ENCODE measurements at places on chromosomes 3 and 15.
A peak's percentile ranks its signal among the peaks of the same experiment; 100 is the strongest.

DNA sequence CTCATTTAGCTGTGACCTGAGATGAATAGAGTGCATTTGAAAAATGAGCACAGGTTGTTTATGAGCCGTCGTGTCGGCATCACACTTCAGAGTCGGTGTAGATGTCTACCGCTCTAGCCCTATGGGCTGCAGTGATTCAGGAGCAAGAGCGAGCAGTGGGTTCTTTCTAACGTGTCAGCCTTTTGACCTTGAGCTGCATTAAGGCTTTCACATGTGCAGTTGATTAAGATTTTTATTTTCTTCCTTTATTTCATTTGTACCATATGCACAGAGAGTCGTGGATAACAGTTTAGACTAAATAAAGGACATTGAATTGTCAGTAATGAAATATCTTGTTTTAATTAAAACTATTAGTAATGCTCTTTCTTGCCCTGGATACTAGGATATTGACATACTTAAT lies 368.2 kb downstream of the PTPRG start:
- DNase-seq: no peak

DNA sequence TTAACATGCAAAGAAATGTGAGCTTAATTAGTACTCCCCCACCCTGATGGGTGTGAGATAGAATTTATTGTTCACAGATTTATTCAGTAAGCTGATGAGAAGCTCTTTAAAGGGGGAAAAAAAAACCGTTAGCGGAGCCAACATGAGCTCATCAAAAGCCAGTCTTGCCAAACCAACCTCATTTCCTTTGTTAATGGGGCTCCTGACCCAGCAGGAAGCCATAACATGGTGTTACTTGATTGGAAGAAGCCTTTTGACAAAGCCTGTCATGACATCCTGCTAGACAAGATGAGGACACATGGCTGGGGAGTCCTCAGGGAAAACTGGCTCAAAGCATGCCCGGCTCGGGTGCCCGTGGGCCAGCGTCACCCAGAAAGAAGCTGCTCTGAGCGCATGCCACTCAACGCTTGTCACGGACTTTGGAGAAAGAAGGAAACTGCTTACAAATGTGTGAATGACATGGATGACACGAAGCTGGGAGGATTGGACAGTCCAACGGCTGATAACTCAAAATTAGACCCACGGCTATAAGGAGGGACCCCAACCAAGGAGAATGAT lies 64.6 kb downstream of the SLCO2A1 start:
- no peak for DNase-seq

DNA sequence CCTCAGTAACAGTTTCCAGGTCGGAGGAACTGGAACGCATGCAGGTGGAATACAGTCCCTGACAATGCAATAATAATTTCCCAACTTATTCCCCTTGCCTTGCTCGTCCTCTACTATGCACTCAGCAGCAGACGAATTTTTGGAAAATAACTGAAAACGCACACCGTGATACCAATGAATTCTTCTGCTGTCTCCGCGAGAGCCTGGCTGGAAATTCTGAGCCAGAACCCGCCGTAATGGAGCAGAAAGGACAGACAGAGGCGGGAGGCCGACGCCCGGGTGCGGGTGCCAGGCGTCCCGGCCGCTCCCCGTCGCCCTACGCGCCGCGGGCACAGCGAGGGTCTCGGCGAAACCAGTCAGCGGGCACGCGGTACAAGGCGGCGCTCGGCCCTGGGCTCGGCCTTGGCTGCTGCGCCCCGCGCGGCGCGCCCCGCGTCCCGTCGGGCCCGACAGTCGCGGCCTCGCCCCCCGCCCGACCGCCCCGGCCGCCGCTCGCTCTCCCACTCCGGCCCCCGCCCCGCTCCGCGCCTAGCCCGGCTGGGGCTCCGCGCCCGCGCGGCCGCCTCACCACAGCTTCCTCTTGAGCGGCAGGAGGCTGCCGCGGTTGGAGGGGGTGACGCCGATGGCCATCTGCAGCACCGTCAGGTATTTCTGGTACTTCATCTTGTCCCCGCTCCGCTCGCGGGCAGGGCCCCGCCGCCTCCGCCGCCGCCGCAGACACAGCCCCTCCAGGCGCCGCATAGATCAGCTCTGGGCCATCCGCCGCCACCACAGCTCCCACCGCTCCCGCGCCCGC lies 114.5 kb upstream of the GOLGA8J start:
- no peak for DNase-seq

DNA sequence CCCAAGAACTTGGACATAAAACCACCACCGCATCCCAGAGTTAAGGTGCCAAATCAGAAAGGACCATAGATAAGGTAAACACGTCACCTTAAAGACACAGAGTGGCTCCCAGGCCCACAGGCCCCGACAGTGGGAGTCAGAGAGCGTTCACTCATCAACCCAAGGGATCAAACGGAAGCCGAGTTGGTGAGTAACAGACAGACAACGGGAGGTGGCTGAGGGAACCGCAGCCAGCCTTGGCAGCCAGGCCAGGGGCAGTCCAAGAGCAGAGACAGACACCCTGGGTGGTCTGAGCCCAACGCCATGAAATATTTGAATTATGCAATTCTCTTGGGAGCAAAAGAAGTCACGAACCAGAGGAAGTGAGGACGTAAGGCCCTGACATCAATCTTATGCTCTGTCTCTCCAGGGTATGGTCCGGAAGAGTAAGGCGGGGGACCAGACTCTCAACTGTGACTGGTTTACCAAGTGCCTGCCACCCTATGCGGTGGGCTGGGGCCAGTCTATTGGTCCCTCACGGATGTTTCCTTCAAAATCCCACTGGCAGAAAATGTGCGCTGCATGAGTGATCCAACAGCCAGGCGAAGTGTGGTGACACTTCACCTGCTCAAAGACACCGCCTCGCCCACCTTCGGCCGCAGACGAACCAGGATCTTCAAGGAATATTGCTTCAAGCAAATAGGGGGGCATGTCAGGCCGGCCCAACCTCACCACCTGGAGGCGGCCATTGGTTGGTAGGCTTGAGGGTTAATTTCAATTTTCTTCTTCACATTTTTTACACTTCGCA lies 34.3 kb downstream of the TMEM44 start:
- peak; percentile 72 for DNase-seq

DNA sequence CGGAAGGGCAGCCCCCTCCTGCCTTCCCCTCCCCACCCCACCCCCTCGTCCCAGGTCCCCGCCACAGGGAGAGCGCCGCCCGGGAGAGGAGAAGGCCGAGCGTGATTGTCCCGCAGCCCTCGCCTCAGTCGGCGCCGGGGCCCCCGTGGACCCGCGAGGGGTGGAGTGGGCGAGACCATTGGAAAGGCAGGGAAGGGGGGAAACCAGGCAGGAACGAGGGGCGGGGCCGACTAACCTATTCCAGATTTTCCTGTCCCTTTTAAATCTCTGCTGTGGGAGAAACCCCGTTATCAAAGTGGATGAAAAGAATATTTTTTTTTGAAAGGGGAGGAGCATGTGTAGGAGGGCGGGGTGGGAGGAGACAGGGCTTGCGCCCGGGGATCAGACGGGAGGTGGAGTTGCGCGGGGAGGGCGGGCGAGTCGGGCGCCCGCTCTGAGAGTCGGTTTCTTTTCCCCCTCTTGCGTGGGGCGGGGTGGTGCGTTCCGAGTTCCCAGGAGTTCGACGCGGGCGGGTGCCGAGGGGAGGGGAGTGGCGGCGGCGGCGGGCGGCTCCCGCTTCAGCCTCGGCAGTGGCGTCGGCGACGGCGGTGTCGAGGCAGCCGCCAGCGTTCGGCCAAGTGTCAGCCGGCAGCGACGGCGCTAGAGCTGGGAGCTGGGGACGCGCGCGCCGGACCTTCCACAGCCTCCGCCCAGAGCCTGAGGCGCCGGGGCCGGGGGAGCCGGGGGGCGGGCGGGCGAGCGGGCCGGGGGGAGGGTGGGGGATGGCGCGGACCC lies at the start of gene NECTIN3:
TSS of gene NECTIN3 (plus strand) at position 560 of the 774 bp plus-strand sequence. CDS start at position 762, 202 bp downstream.
- DNase-seq: peak; percentile 94

- no peak for DNase-seq
These were observed 173.2 kb downstream of the THSD4 start for GRCh38 chr15:71288348-71288955.

GRCh38 chr3:80338366-80338765 lies 570.6 kb upstream of the ROBO1 start:
- no peak for DNase-seq

DNA sequence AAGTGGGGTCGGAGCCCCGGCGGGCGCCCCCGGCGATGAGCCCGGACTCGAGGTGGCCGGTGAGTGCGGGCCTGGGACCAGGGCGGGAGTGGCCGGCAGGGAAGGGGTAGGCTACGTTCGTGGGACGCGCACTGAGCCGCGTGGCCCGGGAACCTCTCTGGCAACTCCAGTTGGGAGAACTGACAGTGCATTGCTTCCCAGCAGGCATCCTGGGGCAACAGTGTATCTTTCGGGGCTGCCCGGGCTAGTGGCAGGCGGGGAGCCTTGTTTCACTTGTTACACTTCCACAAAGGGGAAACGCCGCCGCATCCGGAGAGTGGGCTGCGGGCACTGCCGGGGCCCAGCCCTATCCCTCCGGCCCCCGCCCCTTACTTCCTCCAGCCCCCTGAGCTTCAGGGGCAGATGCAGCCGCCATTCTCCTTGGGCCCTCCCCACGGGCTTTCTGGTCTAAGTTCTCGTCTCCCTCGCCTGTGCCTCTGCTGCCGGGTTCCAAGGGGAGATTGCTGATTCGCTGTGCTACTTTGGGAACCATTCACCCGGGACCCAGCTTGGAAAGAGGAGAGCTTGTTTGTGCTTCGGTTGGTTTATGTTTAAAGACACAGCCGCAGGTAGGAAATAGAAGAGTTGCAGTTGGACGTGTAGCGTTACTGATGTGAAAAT lies 675 bp downstream of the BRPF1 start:
- DNase-seq: no peak

GRCh38 chr3:111610189-111610588 lies 15.0 kb upstream of the ZBED2 start:
- peak; percentile 45 for DNase-seq

DNA sequence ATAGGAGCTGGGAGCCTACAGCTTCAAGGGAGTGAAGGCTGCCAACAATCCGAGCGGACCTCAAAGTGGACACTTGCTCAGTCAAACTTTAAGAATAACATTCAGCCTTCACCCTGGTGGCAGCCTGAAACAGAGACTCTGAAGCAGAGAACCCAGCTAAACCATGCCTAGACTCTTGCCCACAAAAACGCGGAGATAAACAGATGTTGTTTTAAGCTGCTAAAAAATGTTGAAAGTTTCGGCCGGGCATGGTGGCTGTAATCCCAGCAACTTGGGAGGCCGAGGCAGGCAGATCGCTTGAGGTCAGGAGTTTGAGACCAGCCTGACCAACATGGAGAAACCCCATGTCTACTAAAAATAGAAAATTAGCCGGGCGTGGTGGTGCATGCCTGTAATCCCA lies 29.8 kb upstream of the TRIM59 start:
- no peak for DNase-seq

GRCh38 chr15:33700695-33701303 lies 267.5 kb upstream of the CHRM5 start:
- DNase-seq: peak; percentile 74

- DNase-seq: no peak
These were observed 23.4 kb upstream of the TLE3 start for GRCh38 chr15:70120958-70121623.

DNA sequence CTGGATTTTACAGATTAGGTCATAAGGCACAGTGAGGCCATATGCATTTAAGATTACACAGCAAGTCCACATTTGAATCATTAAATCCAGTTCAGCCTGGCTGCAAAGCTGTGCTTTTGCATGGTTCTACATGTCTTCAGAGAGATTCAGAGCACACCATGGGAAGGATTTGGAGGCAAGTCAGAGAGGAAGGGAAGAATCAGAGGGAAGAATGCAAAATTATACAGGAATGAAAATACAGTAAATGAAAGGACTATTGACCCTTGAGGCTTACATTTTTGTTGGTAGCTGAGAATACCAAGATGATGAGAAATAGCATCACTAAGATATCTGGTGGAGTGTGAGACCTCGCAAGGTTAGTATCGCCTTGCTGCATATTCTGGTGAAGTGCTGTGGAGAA lies 13.9 kb downstream of the FILIP1L start:
- no peak for DNase-seq

- no peak for DNase-seq
These were observed 129.8 kb downstream of the FAM174B start for GRCh38 chr15:92525758-92526245.

DNA sequence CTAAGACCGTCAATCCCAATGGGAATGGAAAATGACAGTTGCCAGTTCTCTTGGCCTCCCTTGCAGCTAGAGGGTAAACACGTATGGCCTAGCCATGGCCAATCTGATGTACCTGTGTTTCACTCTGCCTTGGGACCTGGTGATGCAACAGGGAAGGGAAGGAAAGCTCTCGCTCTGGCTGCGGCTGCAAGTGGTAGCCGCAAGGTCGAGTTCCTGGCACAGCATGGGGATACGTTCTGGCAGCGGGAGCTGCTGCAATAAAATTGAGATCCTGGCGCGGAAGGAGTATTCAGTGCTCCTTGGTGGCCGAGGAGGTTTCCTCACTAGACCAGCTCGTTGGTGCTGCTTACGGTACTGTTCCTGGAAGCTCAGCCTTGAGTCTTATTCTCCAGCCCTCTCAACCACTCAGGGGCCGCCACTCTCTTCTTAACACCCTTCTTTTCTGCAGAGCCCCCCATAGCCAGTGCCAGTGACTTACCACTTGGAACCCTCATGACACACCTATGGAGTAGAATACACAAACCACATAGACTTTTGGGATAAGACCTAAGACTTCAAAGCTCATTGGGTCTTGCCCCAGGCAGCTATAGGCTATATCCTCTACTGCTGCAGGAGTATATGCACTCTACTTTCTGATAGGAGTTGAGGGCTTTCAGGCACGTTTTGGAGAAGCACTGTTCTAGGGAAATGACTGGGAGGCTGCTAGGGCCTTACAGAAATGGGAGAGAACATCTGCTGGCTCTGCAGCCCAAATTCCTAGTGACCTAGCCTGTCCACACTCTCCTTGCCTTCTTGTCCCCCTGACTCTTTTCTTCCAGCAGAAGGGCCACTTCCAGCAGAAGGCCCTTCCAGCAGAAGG lies 2.7 kb downstream of the KY start:
- DNase-seq: no peak

DNA sequence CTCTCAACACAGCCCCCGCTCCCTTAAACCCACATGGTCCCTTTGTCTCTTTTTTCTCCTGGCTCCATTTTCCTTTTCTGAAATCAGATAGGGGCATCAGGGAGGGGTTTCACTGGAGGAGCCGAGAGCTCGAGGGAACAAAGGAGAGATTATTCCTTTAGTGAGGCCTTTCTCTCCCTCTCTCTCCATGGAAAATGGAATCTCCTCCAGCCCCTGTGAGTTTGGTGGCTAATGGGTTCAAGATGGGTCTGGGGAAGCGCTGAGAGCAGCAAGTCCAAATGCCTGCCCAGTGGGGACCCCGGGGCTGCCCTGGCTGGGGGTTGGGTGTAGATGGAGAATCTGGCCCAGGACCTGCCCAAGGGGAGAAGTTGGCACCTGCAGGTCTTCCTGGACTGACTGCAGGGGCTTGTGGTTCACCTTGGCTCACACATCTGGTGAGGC lies 56.8 kb downstream of the ITGA11 start:
- DNase-seq: no peak

Data from renal cortical epithelial cell (primary cell).